ENCODE measurements at places on chromosomes 3 and 15. TPM values are rescaled to one million over a fixed set of nuclear protein-coding genes. Genes with fewer than 3 reads are reported as not detected.
A peak's percentile ranks its signal among the peaks of the same experiment; 100 is the strongest.

GRCh38 chr3:77500721-77501120, 460.8 kb downstream of the ROBO2 start:
- no peak for DNase-seq

DNA sequence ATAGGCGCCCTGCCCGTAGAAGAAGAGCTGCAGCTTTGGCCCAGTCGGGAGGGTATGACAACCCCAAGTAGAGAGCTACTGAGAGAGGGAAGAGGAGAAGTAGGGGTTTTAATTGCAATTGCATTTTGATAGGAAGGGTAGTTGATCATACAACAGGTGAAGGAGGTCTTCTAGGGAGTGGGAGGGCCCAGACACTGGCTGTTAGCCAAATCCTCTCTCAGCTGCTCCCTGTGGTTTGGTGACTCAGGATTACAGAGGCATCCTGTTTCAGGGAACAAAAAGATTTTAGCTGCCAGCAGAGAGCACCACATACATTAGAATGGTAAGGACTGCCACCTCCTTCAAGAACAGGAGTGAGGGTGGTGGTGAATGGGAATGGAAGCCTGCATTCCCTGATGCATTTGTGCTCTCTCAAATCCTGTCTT, 408.9 kb upstream of the THBS1 start:
- peak; percentile 65 for DNase-seq

GRCh38 chr3:186452517-186452916, 90.5 kb upstream of the DGKG start:
- DNase-seq, result no peak

GRCh38 chr15:87689716-87690115, 566.8 kb downstream of the NTRK3 start:
- DNase-seq, result no peak

- no peak for DNase-seq
Measured at GRCh38 chr3:66485291-66485968, 15.4 kb downstream of the LRIG1 start.

- no peak for DNase-seq
Measured at GRCh38 chr3:173045770-173046382, 95.2 kb downstream of the SPATA16 start.

GRCh38 chr3:194367992-194368841, 1.3 kb downstream of the LRRC15 start:
- no peak for DNase-seq

DNA sequence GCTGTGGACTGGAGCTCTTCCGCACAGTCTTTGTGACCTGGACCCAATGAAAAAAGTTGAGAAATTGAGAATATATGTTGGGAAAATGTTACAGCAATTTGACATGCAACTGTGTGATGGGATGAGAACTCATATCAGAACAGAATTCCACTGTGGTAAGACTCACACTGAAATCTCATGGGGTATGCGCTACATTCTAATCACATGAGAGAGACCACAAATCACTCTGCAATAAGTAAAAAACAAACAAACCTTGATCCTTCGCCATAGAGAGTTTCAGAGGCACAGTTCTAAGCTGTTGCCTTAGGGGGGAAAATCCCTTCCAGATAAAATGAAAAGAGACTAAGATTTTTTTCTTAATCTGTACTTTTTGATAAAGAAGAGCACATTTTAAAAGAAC, 37.3 kb downstream of the LMCD1 start:
- DNase-seq, result no peak

DNA sequence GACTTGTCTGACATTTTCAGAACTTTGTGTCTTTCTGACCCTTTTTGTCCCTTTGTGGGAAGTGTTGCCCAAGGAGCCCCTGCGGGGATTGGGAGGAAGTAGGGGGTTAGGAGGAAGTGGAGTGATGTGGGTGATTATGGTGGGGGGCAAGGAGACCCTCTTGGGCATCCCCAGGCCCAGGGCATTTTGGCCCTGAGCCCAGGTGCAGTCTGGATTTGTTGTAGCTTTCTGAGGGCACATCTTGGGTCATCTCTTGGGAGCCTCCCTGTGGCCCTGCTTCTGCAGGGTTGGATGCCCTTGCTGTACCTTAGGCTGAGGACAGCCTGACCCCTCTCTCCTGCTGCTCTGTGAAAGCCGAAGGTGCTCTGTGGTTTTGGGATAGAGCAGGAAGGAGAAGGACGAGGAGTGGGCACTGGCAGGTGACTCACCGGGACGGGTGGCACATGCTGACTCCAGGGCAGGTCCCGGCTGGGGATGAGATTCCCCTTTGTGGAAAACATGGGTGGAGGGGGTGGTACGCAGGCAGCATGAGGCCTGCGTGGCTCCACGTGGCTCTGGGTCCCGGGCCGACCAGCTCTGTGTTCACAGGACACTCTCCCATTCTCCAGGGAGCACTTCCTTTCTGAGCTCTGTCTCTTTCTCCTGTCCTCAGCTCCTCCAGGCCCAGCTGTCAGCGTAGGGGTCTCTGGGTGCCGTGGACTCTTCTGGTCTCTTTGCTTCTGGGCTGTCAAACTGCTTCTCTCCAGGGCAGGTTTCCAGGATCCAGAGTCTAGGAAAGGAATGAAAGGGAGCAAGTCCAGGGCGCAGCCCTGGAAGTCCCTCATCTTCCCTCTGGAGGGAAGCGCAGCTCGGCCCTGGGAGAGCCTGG, 11.8 kb downstream of the CD276 start:
- DNase-seq, result no peak

GRCh38 chr3:123448536-123449101, at the start of gene ADCY5:
ADCY5 (minus strand) TSS chr3:123449090; CDS start chr3:123448545, 545 bp downstream.
- no peak for DNase-seq

DNA sequence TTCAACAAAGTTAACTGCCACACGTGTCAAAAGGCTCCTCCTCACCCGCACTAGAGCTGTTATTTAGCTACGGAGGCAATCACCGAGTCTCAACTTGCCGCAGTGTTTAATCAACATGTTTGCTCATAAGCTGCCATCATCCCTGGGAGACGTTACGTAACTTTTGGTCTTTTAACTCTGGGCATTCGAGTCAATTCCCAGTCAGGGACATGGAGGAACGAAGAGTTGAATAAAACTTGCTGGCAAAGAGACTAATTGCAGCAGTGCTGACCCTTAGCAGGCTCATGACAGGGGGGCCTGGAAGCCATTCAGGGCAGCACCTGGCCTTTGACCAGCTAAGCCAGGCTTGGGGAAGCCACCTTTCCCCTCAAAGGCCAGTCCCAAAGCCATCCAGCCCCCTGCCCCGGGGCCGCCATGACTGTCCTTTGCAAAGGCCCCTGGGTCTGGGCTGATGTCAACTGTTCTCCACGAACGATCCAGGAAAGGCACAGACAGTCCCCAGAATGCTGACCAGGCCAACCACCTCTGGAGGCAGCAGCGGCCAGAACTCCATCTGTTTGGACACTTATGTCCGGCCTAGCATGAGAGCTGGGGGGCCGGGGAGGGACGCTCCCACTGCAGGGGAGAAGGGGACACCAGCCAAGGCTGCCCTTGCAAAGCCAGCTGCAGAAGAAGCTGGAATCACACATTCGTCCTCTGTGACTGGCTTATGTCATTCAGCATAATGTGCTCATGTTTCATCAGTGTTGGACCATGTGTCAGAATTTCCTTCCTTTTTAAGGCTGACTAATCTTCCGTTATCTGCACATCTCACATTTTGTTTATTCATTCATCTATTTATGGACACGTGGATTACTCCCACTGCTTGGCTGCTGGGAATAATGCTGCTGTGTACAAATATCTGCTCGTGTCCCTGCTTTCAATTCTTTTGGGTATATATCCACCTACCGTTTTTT, 43.7 kb downstream of the PCSK6 start:
- DNase-seq, result peak; percentile 38

DNA sequence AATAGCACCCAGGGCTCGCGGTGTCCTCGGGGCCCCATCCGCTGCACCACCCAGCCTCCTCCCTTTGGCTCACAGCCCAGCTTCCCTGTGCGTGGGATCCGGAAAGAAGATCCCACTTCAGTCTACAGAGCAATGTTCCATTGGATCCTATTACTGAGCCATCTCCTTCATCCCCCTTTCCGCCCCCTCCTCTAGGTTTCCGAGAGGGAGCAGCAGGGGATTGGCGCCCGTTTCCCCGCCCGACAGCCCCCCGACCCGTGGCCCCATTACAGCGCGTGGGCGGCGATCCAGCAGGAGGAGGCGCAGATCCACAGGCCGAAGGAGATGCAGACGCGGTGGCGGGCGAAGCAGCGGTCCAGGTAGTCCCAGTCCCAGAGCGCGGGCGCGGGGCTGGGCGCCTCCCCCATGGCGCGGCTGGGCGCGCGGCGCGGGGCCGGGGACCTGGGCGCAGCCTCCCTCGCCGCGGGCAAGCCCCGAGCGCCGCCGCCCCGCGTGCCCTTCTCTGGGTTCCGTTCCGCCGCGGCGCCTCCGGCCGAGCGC, 340 bp downstream of the TMEM44 start:
- no peak for DNase-seq

- DNase-seq, result no peak
Measured at GRCh38 chr15:58438111-58438510, 6.3 kb downstream of the LIPC start.

DNA sequence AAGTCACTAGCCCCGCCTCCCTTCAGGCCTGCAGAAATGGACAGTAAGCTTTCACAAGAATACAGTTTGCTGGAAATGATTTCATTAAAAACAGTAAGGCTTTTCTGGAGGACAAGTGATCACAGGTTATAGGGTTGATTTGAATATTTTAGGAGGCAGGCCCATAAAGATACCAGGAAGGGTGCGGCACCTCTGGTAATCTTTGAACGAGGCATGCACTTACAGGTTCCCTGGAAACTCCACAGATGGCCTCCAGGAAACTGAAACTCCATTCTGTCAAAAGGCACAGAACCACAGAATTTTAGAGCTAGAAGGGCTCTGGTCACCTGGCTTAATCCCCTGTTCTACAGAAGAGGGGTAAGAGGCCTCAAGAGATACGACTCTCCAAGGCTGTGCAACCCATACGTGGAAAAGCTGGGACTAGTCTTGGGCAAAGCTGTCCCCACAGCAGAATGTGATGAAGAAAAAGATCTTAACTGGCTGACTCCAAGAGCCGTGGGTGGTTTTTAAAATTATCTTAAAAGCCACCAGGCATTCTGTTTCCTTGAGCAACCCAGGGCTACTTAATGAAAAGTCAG, 1.2 kb downstream of the STARD5 start:
- DNase-seq, result no peak

GRCh38 chr3:149655826-149656574, 1.8 kb downstream of the WWTR1 start:
- DNase-seq, result no peak

- DNase-seq, result no peak
Measured at GRCh38 chr15:33089878-33090757, 104.4 kb downstream of the FMN1 start.

GRCh38 chr15:51341366-51342226, at the start of gene GLDN:
GLDN (plus strand) TSS chr15:51341655; CDS start chr15:51341685, 30 bp downstream.
- DNase-seq, result no peak

RGMA gene
- 0.42 TPM for total RNA-seq

PP2D1 gene
- not detected for total RNA-seq

ZBED2 gene
- not detected for total RNA-seq

SUSD5 gene
- total RNA-seq, result 2.0 TPM

SLC7A14 gene
- not detected for total RNA-seq

FGD5 gene
- 0.17 TPM for total RNA-seq

BRPF1 gene
- total RNA-seq, result 7.8 TPM
